ENCODE measurements at places on chromosomes 7 and 10.

GRCh38 chr10:120824881-120825309, 26.3 kb upstream of the WDR11 start:
- no peak for DNase-seq

- DNase-seq, result no peak
These were observed 51.7 kb downstream of the EBF3 start for GRCh38 chr10:129912166-129912917.

DNA sequence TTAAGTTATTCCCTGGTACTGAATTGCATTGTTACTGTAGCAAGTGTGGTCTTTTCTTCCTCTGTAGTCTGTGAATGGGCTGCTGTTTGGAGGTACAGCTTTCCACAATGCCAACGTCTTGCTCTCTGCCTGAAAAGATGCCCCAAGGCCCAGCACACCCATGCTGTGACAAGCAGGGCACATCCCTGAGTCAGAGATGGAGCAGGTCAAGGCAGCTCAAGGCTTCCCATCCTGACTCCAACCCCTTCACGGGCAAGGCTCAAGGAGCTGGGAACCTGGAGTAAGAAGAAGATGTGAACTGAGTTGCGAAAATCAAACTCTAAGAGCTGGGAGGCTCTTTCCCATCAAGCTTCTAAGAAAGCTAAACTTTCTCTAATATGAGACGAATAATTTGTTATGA, 27.2 kb downstream of the SVIL start:
- no peak for DNase-seq

DNA sequence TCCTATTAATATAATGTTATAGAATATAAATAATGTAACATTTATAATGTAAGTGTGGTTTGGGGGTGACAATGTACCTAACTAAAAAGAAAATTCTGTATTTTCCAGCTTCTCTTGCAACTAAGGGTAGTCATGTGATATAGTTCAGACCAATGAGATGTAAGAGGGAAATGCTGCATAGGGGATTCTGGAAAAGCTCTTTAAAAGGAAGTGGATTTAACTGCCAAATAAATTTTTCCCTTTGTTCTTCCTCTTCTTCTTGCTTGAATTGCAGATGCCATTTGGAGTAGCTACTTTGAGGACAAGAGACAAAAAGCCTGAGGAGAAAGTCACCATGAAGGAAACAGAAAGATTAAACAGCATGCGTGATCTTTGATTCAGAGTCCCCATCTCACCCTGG, 194.3 kb downstream of the PTEN start:
- DNase-seq, result no peak

DNA sequence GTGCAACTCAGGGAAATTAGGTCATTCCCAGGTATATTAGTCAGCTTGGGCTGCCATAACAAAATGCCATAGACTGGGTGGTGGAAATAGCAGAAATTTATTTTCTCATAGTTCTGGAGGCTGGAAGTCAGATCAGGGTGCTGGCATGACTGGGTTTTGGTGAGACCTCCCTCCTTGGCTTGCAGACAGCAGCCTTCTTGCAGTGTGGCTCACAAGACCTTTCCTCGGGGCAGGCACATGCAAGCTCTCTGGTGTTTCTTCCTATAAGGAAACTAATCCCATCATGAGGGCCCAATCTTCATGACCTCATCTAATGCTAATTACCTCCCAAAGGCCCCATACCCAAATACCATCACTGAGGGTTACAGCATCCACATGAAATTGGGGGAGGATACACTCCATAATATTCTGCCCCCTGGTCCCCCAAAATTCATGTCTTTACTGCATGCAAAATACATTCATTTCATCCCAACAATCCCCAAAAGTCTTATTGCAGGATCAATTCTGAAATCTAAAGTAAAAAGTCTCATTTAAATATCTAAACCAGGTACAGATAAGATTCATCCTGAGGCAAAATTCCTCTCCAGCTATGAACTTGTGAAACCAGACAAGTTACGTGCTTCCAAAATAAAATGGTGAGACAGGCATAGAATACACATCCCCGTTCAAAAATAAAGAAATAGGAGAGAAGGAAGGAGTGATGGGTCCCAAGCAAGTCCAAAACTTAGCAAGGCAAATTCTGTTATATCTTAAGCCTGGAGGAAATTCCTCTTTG, 17.4 kb upstream of the CBLL1 start:
- DNase-seq, result no peak

- no peak for DNase-seq
These were observed 137.5 kb downstream of the IMMP2L start for GRCh38 chr7:111424768-111425167.

DNA sequence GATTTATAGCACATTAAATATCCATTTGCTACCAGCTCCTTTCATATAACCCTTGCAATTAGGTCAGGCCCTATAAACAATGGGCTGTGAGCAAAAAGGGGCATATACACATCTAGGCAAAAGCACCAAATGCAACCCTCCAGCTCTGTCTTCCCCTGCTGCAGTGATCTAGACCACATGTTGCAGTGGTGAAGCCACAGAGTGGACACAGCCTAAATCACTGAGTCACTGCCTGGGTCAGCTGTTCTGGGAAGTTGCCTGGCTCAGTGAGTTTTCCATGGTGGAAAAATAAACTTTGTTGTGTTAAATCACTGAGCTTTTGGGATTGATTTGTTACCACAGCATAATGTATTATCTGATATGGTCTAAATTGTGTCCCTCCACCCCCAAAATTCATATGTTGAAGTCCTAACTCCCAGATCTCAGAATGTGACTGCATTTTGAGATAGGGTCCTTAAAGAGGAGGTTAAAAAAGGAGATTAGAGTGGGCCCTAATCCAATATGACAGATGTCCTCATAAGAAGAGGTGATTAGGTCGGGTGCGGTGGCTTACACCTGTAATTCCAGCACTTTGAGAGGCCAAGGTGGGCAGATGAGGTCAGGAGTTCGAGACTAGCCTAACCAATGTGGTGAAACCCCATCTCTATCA, 70.4 kb downstream of the ZFAND4 start:
- DNase-seq, result no peak

- DNase-seq, result no peak
These were observed 121.6 kb upstream of the UNC5B start for GRCh38 chr10:71090801-71091200.

GRCh38 chr10:72158176-72158575, 57.6 kb upstream of the ANAPC16 start:
- DNase-seq, result no peak

DNA sequence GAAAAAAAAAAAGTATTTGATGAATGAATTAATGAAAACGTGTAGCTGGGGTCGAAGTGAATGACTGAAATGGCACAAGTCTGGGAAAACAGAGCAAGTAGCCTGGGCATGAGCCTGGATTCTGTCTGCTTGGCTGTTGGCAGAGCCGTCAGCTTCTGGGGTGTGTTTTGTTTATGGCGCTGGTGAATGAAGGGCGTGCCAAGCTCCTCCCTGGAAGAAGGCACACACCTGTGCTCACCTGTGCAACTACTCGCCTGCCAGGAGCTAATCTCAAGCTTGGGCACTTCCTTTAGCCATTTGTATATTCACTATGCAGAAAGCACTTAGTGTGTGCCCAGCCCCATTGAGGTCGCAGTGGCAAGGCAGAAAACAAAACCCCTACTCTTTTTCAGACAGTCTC, 74.1 kb downstream of the GTF2IRD1 start:
- no peak for DNase-seq

- DNase-seq, result no peak
These were observed 278.8 kb downstream of the CACNA2D1 start for GRCh38 chr7:82164813-82165212.

GRCh38 chr10:21744223-21744622, 210.2 kb downstream of the MLLT10 start:
- no peak for DNase-seq

- DNase-seq, result no peak
These were observed 54.4 kb downstream of the STK17A start for GRCh38 chr7:43637114-43637806.

- no peak for DNase-seq
These were observed 133.6 kb downstream of the THSD7A start for GRCh38 chr7:11698384-11698871.

DNA sequence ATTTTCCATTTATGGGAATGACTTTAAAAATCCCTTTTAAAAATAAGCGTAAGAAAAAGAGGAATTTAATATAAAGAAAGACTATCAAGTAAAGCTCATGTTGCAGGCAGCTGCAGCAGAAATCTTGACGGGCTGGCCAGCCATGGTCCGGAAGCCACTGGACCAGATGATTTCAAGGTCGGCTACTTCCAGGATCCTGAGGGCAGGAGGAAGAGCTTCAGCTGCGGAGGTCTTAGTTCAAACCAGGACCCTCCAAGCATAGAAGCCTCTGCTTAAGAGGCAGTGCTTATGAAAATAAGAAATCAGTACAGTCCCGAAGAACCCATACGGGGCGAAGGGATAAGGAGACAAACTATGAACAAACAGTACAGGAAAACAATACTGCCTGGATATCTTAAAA, 220.2 kb upstream of the CELF2 start:
- DNase-seq, result no peak

- no peak for DNase-seq
These were observed 17.8 kb downstream of the WDR86 start for GRCh38 chr7:151392002-151392401.

DNA sequence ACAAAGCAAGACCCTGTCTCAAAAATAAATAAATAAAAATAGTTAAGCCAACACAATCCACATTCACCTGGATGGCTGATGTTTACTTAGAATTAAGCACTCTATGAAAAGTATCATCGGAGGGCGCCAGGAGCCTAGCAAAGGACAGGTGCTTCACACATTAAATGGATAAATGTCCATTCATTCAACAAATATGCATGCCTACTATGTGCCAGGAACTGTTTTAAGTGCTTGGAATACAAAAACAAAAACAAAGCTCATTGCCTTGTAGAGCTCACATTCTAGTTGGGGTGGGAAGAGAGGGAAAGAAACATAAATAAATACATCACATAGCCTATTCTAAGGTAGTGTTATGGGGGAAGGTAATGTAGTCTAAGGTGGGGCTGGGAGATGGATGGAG, 4.1 kb downstream of the BAIAP2L1 start:
- no peak for DNase-seq

DNA sequence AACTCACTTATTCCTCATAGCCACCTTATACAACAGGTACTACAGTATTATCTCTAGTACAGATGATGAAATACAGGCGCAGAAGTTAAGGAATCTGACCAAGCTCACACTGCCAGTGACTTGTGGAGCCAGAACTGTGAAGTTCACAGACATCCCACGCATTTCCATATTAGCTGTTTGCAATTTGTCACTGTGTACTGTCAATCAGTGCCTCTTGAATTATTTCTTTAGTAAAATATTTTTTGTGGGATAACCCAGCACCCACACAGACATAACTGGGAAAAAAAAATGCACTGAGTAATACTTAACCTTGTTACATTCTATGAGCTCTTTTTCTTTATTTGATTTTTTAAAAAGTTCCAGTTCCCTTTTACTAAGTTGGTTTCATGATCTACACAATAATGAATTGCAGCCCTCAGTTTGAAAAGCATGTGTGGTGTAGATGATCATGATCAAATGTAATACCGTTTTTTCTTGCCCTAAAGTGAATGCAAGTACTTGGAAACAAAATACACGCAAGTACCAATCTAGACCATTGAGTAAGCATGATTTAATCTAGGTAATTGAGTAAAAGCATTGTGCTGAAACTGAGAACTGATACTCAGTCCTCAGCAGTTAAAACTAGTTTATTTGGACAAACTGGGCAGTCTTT, 14.1 kb downstream of the CUL1 start:
- no peak for DNase-seq

DNA sequence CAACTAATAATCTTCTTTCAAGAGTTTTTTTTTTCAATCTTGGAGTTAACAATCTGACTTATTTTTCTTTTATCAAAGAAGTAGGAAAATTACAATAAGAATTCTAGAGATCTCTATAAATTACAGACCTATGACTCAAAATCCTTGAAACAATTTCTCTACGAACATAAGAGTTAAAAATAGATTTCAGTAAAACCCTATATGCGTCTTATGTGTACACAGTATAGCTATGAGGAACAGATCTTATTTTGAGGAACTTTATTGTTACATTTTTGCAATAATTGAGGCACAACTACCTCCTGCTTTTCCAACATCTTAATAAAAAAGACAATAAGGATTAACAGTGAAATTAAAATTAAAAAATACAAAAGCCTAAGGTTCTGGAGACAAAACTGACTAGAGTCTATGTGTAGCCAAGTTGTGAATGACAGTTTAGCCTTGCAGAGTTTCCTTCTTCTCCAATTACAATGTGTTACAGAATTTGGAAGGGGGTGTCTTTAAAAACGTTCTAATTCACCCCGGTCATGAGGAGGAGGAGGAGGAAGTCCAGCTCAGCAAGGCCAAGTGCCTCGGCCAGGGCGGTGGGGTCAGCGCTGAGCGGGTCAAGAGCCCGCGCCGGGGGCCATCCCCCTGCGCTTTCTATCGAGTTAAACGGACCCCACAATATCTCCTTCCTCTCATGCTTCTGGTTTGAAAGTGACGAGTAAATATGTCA, 40.5 kb downstream of the AMZ1 start:
- no peak for DNase-seq
